DND-41 (cell line): ENCODE measurements at places on chromosomes 12 and 14.
A peak's percentile ranks its signal among the peaks of the same experiment; 100 is the strongest.

GRCh38 chr12:94204499-94205247, 56.3 kb downstream of the PLXNC1 start:
- no peak for DNase-seq

DNA sequence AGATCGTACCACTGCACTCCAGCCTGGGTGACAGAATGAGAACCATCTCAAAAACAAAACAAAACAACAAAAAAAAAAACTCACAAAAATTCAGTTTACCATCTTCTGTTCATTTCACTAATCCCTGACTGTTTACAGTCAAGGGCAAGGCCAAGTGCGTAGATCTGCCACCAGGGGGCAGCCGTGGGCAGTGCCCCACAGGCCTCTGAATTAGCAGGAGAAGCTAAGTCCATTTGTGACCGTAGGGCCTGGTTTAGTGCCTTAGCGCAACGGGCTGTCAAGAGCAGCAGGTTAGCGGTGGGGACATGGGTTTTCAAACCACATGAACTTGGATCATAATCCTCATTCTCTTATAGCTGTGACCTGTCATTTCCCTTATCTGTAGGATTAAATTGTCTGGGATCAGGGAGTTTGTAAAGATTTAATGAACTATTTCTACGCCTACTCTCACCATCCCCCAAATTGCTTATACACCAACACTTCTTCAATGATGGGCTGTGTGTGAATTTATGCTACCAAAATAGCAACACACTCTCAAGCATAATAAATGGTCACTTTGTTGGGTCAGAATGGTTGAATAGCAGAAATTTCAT, 49.0 kb downstream of the KCTD10 start:
- DNase-seq, result peak; percentile 70

DNA sequence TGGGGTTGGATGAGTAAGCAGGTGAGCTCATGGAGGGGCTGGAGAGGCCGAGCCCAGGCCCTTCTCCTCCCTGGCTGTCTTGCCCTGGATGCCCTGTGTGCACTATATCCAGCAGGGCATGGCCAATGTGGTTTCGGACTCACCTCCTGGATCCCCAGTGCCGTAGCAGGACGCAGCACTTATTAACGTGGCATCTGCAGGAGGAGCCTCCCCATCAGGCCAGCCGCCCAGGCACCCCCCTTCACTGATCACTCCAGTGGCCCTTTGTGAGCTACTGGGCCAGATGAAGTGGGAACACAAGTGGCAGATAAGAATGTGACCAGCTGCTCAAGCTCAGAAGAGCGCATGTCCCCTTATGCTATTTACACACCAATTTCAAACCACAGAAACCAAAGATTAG, 43.1 kb upstream of the DICER1 start:
- DNase-seq, result no peak

DNA sequence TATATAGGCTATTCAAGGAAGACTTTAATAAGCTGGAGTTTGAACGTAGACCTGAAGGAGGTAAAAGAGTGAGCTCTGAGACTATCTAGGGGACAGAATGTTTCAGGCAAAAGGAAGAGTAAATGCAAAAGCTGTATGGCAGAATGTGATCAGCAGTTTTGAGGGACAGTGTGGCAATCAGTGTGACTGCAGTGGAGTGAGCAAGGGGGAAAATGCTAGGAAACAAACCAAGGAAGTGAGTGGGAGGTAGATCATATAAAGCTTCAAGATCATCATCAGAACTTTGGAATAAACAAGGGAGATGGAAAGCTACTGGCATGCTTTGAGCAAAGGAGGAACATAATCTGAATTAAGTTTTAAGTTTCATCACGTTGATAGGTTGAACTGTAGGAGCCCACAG, 67.5 kb upstream of the BTG1 start:
- no peak for DNase-seq

- DNase-seq, result no peak
Observed at GRCh38 chr14:75070383-75070782, 942 bp downstream of the ZC2HC1C start.

DNA sequence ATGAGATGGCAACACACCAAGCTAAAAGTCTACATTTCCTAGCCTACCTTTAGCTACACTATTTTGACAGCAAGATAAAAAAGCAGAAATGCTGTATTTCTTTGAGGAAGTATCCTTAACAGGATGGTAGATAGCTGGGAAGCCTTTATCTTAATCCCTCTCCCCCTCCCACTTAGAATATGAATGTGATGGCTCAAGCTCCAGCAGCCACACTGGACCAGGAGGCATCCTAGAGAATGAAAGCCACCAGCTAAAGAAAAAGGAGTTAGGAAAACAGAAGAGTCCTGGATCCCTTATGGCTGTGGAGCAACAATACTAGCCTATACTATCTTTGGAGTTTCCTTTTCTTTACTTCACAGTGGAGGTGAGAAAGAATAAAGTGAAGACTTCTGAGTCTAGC, 15.1 kb downstream of the NAP1L1 start:
- DNase-seq, result no peak

DNA sequence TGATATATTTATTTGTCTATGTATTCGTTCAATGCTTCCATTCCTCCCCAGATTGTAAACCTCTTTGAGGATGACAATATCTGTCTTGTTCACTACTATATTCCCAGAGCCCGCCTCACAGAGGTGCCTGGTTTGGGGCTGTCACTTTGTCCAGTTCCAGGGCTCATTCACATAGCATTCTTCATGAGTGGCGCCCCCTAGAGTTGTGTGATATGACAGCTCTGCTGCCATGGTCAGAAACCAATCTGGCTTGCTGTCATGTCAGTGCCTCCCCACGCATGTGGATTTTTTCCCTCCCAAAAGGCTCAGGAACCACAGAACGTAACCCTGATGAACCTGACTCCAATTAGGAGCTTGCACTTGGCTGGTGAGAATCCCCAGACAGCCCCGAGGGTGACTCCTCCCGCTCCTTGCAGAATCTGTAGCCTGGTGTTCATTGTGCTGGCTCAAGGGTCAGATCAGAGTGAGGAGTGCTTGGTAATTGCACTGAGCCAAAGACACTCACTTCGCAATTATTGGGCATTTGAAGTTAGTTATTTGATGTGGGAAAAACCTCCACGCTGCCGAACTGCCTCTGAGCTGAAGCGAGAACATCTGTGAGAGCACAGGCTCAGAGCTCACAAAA, 145.5 kb downstream of the PTPN11 start:
- DNase-seq, result no peak

DNA sequence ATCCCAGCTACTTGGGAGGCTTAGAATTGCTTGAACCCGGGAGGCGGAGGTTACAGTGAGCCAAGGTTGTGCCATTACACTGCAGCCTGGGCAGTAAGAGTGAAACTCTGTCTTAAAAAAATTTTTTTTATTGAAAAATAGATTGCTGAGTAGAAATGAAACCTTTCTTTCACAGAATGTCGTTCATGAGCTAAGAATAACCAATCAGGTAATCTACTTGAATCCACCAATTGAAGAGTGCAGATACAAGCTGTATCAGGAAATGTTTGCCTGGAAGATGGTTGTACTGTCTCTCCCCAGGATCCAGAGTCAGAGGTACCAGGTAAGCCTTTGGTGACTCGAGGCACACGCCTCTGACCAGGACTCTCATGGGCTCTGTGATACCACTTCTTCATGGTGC, 27.0 kb downstream of the DYNC1H1 start:
- DNase-seq, result no peak

DNA sequence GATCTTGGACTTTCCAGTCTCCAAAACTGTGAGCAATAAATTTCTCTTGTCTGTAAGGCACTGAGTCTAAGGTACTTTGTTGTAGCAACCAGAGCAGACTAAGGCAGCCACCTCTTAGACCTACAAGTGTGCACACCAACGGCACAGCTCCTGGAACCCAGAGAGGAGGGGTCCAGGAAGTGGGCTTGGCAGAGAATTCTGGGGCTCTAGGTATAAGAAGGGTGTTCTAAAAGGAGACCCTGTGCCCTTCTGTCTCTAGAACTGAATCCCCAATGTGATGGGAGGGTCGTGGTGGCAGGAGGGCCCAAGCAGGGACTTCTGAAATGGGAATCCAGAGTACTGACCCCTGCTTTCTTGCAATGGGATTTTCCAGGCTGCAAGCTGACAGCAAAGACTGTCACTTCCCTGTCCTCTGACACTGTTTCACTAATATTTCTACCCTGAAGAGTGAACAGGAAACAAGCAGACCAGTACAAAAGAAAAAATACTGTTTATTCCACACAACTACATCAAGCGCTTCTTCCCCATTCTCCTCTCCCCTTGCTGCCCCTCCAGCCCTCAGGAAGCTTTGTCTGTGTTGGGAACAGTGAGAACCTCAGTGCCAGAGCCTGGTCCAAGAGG, 13.6 kb upstream of the TFCP2 start:
- no peak for DNase-seq

GRCh38 chr14:91946622-91947474, 646 bp downstream of the FBLN5 start:
- DNase-seq, result no peak

DNA sequence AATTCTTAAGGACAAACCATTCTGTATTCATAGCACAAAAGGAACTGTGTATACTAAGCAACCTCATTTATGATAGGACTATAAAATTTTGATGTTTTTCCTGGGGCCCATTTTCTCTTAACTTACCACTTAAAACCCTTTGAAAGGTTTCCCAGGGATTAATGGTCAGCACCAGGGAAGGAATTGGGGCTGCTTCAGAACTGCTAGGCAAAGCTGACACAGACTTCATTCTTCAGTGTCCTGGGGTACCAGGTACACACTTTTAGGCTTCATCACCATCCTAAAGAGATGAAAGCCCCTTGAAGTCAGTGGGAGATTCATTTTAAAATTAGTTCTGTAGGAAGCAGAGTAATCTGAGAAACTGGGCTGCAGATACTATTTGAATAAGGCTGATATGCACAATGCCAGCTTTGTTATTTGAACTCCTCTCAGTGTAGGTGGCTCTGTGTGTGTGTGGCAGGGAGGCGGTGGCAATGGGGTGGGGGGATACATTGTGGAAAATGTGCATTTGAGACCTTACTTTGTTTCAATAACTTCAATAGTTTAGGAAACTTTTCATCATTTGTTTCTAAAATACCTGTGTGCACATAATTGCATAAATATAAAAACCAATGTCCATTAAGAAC, 329.3 kb upstream of the DCN start:
- no peak for DNase-seq

DNA sequence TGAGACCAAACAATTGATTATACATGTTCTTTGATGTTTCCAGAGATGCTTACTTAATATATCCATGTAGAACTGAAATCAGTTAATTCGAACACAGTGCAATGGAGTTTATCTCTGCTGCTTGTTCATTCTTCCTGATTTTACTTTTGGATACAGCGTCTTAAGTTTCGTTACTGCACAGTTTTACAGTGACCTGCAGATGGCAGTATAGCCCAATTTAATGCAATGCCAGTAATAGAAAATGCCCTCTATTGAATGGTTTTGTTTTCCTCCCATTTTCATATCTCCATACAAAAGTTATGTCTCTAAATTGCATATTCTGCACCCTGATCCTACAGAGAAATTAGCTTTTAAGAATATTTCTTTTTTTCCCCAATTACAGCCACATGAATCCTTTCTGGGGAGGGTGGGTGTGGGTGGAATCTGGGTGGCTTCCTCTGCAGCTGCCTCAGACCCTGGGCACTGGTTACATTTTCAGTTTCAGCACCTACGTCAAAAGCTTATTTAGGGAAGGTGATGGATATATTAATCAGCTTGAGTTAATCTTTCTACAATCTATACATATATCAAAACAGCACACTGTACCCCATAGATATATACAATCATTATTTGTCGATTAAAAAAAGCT, 101.1 kb upstream of the DCD start:
- peak; percentile 26 for DNase-seq
